Hematopoietic multipotent progenitor cell treated with erythropoietin and hydrocortisone succinate and interleukin-3 and kit ligand, for 4 days (in vitro differentiated cells): ENCODE measurements at places on chromosomes 7 and 10.

GRCh38 chr7:37234928-37235327 is 213.7 kb downstream of the ELMO1 start:
- peak; percentile 69 for DNase-seq

GRCh38 chr7:153835712-153836265 is 216.4 kb upstream of the DPP6 start:
- DNase-seq = no peak

- no peak for DNase-seq
Observed at GRCh38 chr10:121999301-121999700, 10.3 kb downstream of the TACC2 start.

- no peak for DNase-seq
Observed at GRCh38 chr10:125592897-125593296, 90.1 kb downstream of the TEX36 start.

DNA sequence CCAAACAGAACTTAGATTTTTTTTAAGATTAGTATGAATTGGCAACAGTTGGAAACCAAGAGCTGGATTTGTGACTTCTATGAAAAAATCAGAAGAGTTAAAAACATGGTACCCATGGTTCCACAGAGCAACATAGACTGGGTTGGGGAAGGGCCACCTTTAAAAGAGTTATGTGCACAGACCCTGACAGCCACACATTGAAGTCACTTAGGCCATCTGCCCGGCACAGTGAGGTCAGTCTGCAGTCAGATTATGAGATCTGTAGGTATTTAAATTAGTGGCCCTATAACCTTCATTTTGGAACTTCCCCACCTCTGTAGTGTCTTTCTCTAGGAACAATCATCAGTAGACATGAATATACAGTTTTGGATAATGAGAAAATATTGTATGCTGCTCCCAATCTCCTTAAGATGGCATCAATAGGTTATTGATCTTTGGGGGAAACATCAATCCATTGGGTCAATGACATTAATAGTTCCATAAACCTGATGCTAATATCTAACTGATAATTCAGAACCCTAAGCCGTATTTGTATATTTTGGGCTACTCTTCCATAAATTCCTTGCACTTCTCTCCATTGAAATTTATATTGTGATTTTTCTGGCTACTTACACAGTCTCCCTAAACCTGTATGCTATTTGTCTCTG is 7.0 kb downstream of the ANKRD1 start:
- no peak for DNase-seq

DNA sequence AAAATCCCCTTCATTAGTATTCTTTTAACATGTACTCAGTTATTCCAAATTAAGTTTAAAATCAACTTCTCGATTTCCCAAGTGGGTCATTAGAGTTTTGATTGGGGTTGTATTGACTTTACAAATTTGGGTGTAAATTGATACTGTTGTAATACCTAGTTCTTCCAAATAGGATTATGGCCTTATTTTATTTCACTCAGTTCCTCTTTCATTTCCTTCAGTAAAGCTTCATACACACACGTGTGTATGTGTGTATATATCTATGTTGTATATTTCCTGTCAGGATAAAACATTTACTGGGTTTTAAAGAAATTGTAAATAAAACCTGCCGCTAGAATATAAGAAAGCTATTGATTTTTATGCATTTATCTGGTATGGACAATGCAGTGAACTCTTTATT is 15.9 kb downstream of the YME1L1 start:
- no peak for DNase-seq

DNA sequence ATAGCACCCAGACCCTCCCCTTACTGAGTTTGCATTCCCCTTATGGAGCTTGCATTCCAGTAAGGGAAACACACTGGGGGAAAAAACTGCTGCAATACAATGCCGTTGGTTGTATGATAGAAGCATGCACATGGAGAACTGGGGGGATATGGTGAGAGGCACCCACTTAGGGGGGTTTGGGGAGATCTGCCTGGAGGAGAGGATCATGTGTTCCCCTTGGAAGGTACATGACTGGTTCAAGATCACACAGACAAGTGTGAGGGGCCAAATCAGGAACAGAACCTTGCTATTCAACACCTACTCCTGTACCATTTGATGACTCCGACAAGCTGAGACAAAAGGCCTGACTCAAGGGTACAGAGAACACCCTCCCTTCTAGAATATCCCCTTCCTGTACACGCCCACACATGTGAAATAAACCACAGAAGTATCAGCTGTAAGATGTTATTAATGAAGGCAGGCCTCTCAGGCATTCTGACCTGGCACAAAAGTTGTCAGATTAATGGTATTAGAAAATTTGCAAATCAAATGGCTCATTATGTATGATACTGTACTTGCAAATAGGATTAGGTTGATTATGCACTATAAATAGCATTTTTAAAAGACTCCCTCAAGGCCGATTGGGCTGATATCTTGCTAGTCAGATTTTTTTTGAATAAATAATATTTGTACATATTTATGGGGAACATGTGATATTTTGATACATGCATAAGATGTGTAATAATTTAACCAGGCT is 122.2 kb downstream of the NPY start:
- DNase-seq = peak; percentile 30

- DNase-seq = no peak
Observed at GRCh38 chr7:134594877-134595276, 46.0 kb downstream of the AKR1B15 start.

GRCh38 chr10:115895166-115895565 is 377.8 kb downstream of the GFRA1 start:
- no peak for DNase-seq

DNA sequence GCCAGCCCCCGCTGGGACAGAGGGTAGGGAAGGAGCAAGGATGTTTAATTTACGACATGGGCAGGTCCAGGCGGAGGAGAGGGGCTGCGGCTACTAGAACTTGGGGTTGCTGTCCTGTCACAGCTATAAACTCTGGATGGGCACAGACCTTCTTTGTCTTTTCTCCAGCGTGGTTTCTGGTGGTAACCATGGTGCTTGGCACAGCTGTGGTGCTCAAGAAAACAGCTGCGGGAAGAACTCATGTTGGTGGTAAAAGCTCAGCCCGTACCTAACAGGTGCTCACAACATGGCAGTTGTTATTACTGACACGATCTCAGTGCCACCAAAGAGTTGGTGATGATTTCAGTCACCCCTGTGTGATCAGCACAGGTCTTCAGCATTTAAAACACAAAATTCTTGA is 13.8 kb downstream of the BAIAP2L1 start:
- DNase-seq = no peak

DNA sequence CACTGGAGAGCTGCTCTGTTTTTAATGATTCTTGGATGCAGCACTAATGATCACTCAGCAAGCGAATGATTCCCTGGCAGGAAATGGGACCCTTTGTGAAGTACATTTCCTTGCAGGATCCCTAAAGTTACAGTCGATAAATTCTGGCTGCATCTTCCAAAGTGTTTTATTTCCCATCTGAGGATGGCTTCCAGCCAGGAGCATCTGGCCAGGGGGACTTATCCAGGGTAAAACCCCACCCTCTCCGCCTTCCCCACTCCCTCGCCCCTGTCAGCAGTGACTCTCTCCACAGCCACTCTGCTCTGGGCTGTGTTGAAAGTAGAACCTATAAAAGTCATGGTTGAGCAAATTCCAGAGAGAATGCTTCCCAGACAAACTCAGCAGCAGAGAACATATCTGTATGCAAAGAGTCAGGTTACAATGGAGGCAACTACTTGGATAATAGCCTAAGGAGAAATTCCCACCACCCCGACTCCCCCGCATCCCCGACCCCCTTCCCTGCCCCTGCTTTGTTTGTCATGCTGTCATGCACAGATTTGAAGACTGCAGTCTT is 111.0 kb upstream of the ANLN start:
- DNase-seq = no peak

GRCh38 chr7:25615593-25615992 is 387.3 kb upstream of the NPVF start:
- DNase-seq = no peak

- peak; percentile 33 for DNase-seq
Observed at GRCh38 chr7:50302486-50303334, 1.8 kb upstream of the IKZF1 start.

- no peak for DNase-seq
Observed at GRCh38 chr7:129702761-129703338, 91.3 kb downstream of the NRF1 start.

GRCh38 chr10:124650820-124651401 is 93.3 kb downstream of the FAM53B start:
- DNase-seq = peak; percentile 73

DNA sequence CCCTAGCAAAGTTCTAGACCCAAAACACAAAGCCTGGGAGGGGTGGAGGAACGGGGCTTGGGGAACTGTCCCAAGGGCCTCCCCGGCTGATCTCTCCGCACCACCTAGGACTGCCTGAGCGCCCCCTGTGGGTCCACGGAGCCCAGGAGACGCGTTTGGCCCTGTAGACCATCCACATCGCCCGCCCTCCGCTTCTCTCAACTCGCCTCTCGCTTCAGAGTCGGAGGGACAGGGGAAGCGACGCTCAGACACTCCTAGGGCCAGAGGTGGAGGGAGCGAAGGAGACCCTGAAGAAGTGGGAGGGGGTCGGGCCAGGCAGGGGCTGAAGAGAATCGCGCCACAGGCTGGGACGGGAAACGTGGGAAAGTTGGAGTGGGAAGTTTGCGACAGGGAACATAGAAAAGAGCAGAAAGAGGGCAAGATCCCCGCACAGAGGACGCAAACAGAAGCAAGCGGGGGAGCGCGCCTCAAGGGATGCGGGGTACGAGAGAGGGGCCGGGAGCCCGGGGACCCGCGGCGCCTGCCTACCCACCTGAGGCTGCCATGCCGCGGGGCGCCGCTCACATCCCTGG is 378 bp downstream of the PIK3AP1 start:
- DNase-seq = peak; percentile 95

- peak; percentile 47 for DNase-seq
Observed at GRCh38 chr7:26192485-26193087, 8.0 kb downstream of the HNRNPA2B1 start.

DNA sequence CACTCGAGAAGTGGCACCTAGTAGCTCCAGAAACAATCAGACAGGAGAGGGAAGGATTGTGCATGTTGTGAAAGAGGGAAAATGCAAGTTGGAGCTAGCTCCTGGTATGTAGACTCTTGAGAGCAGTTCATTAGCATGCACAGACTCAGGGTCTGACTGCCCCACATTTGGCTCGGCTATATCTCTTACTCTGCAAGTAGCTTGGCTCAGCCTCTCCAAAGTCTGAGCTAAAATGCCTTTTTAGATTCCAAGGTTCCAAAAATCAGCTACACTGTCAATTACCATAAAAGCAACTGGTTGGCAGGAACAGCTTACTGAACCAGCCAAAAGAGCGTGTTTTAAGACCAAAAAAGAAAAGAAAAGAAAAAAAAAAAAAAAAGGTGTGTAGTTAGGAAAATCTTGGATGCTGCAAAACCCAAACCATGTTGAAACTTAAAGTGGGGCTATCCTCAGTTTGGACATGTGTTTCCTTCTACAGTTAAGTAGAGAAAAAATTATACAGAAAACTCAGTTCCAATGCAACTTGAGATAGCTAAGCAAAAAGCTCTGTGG is 65.5 kb downstream of the MKX start:
- no peak for DNase-seq
